ENCODE measurements at places on chromosomes 16 and 17. TPM values are rescaled to one million over a fixed set of nuclear protein-coding genes. Genes with fewer than 3 reads are reported as not detected.

CDH8 gene
- total RNA-seq, result not detected

IRF8 gene
- total RNA-seq, result 3.5 TPM

SPEM1 gene
- not detected for total RNA-seq

C16orf92 gene
- not detected for total RNA-seq

OTOP2 gene
- not detected for total RNA-seq

ADAP2 gene
- total RNA-seq, result 8.0 TPM

CDH5 gene
- 55.0 TPM for total RNA-seq

MYCBPAP gene
- total RNA-seq, result 0.55 TPM

FOXJ1 gene
- not detected for total RNA-seq

SEPTIN1 gene
- 2.5 TPM for total RNA-seq

LRRC37A2 gene
- 5.0 TPM for total RNA-seq

ACSM2A gene
- not detected for total RNA-seq

PPP1R27 gene
- 0.67 TPM for total RNA-seq

ZNF423 gene
- 7.8 TPM for total RNA-seq

TMEM220 gene
- 6.3 TPM for total RNA-seq

RAB11FIP4 gene
- 15.8 TPM for total RNA-seq

CEP295NL gene
- total RNA-seq, result 0.79 TPM

HBA2 gene
- total RNA-seq, result 37.2 TPM

GPR179 gene
- total RNA-seq, result not detected

HS3ST4 gene
- not detected for total RNA-seq

RHBDL3 gene
- total RNA-seq, result 3.1 TPM

MYH1 gene
- total RNA-seq, result 0.10 TPM

KRTAP1-1 gene
- not detected for total RNA-seq

DHRS7C gene
- total RNA-seq, result 166 TPM

PRR11 gene
- total RNA-seq, result 1.1 TPM

IRX3 gene
- 5.6 TPM for total RNA-seq

MYO15A gene
- total RNA-seq, result 0.45 TPM

PRKCB gene
- 2.5 TPM for total RNA-seq

Data from left ventricle myocardium superior (tissue), 1 donor.